ENCODE measurements at places on chromosomes 16 and 17.

- H3K4me1 ChIP-seq: peaks cover 11% of the 10 kb centered on the region
- no peak for DNase-seq
- H3K27me3 ChIP-seq: no peaks in the 10 kb centered on the region
- peaks cover 3% of the 10 kb centered on the region for H3K36me3 ChIP-seq
- H3K4me3 ChIP-seq: no peak overlapping the region
- no peak overlapping the region for H3K27ac ChIP-seq
These were observed 103.8 kb downstream of the TRIM37 start for GRCh38 chr17:59002848-59003247.

GRCh38 chr17:28612936-28613872 is 781 bp downstream of the RSKR start:
- H3K27ac ChIP-seq: no peak overlapping the region
- H3K4me3 ChIP-seq: peak overlapping the region; percentile 21

GRCh38 chr16:68627951-68628425 is 17.1 kb upstream of the CDH3 start:
- H3K4me1 ChIP-seq: peaks cover 19% of the 10 kb centered on the region
- no peaks in the 10 kb centered on the region for H3K27me3 ChIP-seq
- no peak overlapping the region for H3K4me3 ChIP-seq
- no peak for DNase-seq
- no peak overlapping the region for H3K27ac ChIP-seq
- H3K36me3 ChIP-seq: no peaks in the 10 kb centered on the region

GRCh38 chr17:75103601-75104554 is 5.9 kb upstream of the ARMC7 start:
- peaks cover 2% of the 10 kb centered on the region for H3K27me3 ChIP-seq
- H3K36me3 ChIP-seq: no peaks in the 10 kb centered on the region
- peaks cover 5% of the 10 kb centered on the region for H3K4me1 ChIP-seq
- no peak overlapping the region for H3K4me3 ChIP-seq

DNA sequence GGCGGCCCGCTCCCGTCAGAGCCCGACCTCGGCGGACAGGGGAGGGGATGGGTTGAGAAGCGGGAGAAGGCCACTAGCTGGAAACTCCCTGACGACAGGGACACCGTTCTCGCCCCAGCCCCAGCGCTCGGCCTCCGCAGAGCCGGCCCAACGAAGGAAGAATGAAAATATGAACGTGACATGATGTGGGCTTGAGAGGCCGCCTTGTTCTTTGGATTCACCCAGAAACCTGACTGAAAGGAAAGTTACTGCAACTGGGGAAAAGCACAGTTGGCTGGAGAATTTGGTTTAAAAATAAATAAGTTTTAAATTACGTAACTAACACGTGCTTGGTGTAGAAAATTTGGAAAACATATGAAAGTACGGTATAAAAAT is 21.1 kb downstream of the NPTX1 start:
- H3K27ac ChIP-seq: peak overlapping the region; percentile 96
- H3K36me3 ChIP-seq: no peaks in the 10 kb centered on the region
- peak overlapping the region; percentile 95 for H3K4me3 ChIP-seq

GRCh38 chr17:32141679-32142037 is 644 bp upstream of the RHOT1 start:
- no peaks in the 10 kb centered on the region for H3K27me3 ChIP-seq
- H3K27ac ChIP-seq: no peak overlapping the region
- no peaks in the 10 kb centered on the region for H3K36me3 ChIP-seq
- DNase-seq: no peak
- peaks cover 25% of the 10 kb centered on the region for H3K4me1 ChIP-seq

DNA sequence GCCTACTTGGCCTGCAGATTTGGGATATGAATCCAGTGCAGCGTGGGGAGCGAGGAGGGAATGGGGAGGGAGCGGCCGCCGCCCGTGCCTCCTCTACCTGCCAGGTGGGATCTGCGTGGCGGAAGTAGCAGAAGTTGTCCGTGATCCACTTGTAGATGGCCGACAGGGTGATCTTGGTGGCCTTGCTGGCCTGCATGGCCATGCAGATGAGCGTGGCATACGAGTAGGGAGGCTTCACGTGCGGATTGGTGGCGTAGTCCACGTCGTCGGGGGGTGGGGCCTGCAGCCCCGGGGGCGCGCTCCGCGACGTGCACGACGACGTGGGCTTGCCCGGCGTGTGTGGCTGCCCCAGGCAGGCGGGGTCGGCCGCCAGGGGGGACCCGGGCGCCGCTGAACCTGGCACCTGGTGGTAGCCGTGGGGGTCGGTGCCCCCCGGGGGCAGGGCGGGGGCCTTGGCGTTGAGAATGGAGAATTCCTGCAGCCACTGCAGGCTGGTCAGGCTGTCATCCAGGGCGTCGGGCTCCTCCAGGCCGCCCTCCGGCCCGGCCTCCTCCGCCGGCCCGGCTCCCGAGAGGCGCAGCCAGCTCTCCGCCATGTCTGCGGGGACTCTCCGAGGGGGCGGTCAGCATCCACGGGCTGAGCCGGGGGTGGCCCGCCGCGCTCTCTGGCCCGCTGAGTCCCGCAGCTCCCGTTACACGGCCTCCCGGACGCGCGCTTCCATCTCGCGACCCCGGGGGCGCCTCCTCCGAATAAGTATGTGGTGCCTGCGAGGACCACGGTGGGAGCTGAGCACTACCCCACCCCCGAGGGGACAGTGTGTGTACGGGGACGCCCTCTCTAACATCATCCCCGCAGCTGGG is 1.0 kb downstream of the FOXJ1 start:
- no peak for DNase-seq
- no peak overlapping the region for H3K27ac ChIP-seq

DNA sequence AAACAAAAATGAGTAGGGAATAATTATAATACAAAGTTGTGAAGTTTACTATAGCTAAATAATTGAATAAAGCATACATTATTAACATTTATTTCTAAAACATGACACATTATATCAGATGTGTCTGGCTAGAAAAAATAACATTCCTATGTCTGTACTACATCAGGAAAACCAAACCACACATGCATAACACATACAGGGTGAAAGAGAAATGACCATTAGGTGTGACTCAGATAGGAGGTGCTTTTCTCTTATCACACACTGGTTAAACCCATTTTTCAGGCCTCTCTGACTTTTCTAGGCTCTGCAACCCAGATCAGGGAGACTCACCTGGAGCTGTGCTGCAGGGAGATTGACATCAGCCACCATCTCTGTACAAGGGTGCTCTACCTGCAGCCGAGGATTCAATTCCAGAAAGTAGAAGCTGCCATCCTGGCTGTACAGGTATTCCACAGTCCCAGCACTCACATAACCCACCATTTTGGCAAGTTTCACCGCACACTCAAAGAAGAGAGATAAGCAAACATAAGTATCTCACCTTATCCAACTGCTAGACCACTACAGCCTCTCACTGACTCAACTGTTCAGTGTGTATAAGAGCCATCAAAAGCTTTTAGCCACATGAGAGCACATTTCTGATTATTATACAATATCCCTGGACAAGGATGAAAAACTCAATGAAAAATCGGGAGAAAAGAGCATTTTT is 116.6 kb upstream of the C17orf78 start:
- H3K4me3 ChIP-seq: no peak overlapping the region
- H3K4me1 ChIP-seq: no peaks in the 10 kb centered on the region
- peaks cover 11% of the 10 kb centered on the region for H3K36me3 ChIP-seq

DNA sequence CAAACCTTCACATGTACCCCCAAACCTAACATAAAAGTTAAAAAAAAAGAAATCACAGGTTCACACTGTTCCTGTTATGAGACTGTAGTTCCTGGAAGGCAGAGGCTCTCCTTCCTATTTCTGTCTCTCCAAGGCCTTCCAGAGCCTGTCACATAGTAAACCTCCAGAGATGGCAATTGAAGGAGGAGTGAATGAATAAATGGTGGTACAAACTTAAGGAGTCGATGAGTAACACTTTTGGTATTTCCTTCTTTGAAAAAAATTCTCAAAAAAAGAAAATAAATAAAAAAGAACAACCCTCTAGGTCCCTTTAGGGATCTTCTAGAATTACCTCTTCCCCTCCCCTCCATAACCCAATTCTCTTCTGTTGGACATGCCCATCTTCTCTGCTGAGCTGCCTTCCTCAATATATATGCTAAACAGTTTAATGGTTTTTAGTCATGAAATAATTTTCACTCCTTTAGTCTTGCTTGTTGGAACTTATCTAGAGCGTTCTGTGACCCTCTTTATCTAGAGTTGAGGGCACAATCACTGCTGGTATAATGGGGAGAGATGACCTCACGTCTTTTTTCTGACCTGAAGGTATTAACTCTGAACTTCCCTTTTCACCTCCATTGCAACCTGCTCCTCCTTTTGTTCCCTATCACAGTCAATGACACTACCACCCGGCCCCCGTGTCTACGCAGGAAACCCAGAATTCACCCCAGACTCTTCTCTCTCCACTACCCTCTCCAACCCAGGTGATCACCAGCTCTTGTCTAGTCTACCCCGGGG is 1.7 kb upstream of the TAF15 start:
- peak overlapping the region; percentile 96 for H3K4me3 ChIP-seq
- DNase-seq: no peak
- no peaks in the 10 kb centered on the region for H3K27me3 ChIP-seq
- H3K4me1 ChIP-seq: peaks cover 44% of the 10 kb centered on the region
- H3K27ac ChIP-seq: peak overlapping the region; percentile 51

GRCh38 chr16:49052846-49053245 is 228.8 kb downstream of the CBLN1 start:
- H3K27me3 ChIP-seq: peaks cover 21% of the 10 kb centered on the region
- DNase-seq: no peak
- no peaks in the 10 kb centered on the region for H3K36me3 ChIP-seq
- H3K4me3 ChIP-seq: no peak overlapping the region
- H3K27ac ChIP-seq: no peak overlapping the region

DNA sequence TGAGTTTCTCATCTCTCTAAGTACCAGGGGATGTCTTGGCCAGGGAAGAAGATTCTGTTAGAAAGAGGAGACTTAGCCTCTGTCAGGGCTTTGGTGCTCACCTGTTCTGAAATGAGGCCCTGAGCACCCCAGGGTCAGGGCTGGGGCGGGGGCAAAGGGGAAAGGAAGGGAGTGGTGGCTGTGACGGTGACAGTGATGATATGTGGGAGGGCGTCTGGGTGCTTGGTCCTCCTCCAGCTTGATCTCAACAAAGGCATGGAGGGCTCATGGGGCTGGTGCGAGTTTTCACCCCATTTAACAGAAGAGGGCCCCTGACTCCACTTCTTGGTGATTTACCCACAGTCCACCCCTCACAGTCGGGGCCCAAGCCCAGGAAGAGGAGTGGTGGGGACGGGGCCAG is 15.1 kb downstream of the SOX8 start:
- H3K27me3 ChIP-seq: peaks cover 23% of the 10 kb centered on the region
- peak overlapping the region; percentile 39 for H3K4me3 ChIP-seq
- H3K27ac ChIP-seq: peak overlapping the region; percentile 6
- DNase-seq: no peak
- H3K4me1 ChIP-seq: peaks cover 17% of the 10 kb centered on the region

- no peak overlapping the region for H3K4me3 ChIP-seq
- H3K27ac ChIP-seq: no peak overlapping the region
- H3K4me1 ChIP-seq: peaks cover 38% of the 10 kb centered on the region
- no peak for DNase-seq
These were observed 41.7 kb upstream of the CDRT4 start for GRCh38 chr17:15509095-15509494.

DNA sequence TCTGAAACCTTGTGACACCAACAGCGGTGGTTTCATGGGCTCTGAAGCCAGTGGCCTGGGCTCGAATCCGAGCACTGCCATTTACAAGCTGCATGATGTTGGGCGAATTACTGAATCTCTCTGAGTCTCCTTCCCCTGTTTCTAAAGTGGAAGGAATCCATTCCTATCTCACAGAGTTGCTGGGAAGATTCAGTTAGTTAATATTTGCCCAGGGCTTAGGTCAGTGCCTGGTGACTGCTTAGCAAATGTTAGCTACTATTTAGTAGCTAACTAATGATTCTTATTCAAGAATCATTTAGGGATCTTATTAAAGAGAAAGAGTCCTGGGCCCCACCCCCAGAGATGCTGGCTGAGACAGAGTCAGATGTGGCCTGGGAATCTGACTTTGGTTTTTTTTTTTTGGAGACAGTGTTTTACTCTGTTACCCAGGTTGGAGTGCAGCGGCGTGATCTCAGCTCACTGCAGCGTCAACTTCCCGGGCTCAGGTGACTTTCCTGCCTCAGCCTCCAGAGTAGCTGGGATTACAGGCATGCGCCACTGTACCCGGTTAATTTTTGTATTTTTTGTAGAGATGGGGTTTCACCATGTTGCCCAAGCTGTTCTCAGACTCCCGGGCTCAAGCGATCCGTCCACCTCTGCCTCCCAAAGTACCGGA is 33.6 kb upstream of the RAI1 start:
- peaks cover 2% of the 10 kb centered on the region for H3K27me3 ChIP-seq
- no peak overlapping the region for H3K27ac ChIP-seq
- peaks cover 5% of the 10 kb centered on the region for H3K36me3 ChIP-seq
- DNase-seq: no peak

- no peak overlapping the region for H3K4me3 ChIP-seq
- DNase-seq: no peak
- H3K36me3 ChIP-seq: no peaks in the 10 kb centered on the region
- peaks cover 67% of the 10 kb centered on the region for H3K27me3 ChIP-seq
- H3K4me1 ChIP-seq: no peaks in the 10 kb centered on the region
These were observed 5.0 kb downstream of the SLC6A2 start for GRCh38 chr16:55660828-55661227.

DNA sequence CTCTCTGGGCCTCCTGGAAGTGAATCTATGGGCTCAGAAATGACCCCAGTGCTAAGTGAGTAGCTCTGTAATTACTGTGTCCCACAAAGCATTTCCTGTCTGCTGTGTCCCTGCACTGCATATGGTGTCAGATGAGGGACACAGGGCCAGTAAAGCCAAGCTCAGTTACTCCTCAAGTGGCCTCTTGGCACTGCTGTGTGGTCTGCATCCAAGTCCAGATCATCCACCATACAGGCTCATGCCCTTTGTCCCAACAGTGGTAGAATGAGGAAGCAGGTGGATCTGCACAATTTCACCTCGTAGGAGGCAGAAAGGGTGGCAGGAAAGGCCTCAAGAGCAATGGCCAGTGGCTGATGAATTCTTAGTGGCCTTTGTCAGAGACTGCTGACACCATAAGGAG is 146.8 kb downstream of the SOX9 start:
- H3K4me1 ChIP-seq: peaks cover 15% of the 10 kb centered on the region
- H3K36me3 ChIP-seq: no peaks in the 10 kb centered on the region
- no peak for DNase-seq
- H3K27me3 ChIP-seq: no peaks in the 10 kb centered on the region
- no peak overlapping the region for H3K27ac ChIP-seq

DNA sequence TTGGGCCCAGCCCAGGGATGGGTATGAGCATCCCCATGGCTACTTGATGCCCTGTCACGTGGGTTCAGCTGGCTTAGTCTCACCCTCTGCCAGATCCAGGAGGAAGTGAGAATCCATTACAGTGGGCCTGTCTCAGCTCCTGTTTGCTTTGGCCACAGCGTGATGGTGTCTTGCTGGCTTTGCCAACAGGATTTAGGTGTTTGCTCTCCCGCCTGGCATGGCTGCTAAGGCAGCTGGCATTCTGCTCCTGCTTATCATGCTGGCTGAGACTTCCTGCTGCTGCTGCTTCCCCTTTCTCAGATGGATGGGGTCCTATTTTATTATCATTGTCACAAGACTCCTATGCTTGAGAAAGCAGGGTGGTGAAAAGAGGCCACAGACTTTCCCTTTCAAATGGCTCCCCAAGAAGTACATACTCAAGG is 28.3 kb upstream of the HOXB13 start:
- no peaks in the 10 kb centered on the region for H3K36me3 ChIP-seq
- H3K4me1 ChIP-seq: no peaks in the 10 kb centered on the region
- peaks cover 99% of the 10 kb centered on the region for H3K27me3 ChIP-seq
- no peak overlapping the region for H3K4me3 ChIP-seq
- no peak for DNase-seq
- H3K27ac ChIP-seq: no peak overlapping the region

All from neural crest cell (in vitro differentiated cells).